ENCODE measurements at places on chromosomes 3 and 15.

- DNase-seq: no peak
Observed at GRCh38 chr3:121975702-121976302, 46.2 kb downstream of the ILDR1 start.

DNA sequence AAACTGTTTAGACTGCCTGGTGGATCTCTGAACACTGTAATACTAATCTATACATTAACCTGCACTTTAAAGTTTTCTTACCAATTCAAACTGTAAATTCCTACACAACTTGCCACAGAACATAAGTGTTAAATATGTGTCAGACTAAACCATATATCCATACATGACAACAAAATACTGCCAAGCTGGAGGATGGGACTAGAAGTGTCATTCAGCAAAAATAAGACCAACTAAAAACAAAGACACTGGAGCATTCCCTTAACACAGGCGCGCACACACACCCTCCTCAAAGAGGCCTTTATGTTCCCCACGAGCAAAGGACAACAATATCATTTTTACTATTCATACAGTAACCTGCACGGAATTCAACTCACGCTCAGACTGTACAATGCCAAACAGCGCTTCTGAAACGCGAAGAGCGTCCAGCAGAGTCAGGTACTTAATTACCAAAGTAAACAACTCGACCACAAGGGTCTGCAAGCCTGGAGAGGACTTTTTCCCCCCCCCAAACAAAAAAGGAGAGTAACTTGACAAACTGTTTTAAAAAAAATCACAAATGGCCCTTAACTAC is 1.1 kb downstream of the DCUN1D1 start:
- DNase-seq: no peak

- DNase-seq: no peak
Observed at GRCh38 chr3:164752812-164753211, 325.5 kb downstream of the SI start.

DNA sequence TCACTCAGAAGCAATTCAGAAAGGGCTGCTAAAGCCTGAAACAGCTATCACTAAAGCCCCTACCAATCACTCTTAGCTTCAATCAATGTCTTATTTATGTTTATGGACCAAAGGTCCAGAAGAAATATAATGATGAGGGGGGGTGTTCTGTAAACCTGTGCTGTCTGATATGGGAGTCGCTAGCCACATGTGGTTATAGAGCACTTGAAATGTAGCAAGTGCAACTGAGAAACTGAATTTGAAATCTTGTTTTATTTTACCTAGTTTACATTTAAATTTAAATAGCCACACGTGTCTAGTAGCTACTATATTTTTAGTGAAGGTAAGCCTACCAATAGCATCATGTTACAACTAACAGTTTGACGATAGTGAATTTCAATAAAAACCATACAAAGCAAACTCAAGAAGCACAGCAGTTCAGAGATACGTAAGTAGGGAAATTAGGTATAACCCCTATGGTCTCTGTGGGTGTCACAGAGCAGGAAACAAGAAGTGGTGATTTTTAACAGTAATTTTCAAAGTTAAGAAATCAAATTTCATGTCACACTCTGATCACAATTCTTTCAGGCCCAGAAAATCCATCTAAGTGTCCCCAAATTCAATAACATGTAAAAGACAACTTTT is 3.6 kb downstream of the POU1F1 start:
- DNase-seq: no peak

DNA sequence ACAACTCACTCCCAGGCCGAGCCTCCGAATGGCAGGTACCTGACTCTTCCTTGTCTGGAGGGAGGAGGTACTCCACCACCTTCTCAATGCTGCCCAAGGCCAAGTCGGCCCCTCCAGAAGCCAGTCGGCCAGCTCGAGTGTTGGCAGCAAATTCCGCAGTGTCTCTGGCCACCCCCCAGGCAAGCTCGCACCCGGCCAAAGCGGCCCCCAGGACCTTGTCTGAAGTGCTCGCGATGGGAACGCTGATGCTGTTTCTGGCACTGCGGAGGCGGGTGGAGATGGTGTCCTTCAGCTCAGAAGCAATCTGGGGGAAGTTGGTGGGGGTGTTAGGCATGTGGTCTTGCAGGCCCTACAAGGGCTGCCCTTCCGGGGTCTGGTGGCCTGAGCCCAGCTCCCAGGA is 9.2 kb downstream of the PLIN1 start:
- no peak for DNase-seq

DNA sequence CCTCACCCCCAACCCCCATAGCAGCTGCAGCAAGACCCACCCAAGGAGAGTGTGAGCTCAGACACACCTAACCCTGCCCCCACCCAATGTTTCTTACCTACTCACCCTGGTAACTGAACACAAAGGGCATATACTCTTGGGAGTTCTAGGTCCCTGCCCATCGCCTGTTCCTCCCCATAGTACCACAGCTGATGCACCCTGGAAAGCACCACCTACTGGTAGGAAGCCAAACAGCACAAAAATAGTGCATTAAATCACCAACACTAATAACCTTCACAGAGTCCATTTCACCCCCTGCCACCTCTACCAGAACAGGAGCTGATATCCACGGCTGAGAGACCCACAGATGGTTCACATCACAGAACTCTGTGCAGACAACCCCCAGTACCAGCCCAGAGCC is 245.2 kb downstream of the EFHB start:
- no peak for DNase-seq

DNA sequence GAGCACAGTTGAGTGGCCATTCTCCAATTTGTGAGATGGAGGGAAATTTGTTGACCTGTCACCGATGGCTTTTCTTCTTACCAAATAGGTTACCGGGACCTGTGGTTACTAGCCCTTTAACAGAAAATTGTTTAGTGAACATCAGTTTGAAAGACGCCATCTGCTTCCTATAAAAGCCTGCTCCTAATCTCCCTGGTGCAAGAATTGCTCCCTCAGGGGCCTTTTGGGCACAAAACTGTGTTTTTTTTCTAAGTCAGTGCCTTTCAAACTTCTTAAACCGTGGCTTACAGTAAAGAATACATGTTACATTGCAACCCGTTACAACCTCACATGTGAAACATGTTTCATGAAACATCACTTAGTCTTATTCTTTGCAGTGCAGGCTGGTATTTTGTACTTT is 15.0 kb downstream of the CACNA2D3 start:
- DNase-seq: no peak

- no peak for DNase-seq
Observed at GRCh38 chr3:71994203-71994602, 209.3 kb upstream of the PROK2 start.

- DNase-seq: no peak
Observed at GRCh38 chr15:81835731-81836130, 210.1 kb downstream of the MEX3B start.

DNA sequence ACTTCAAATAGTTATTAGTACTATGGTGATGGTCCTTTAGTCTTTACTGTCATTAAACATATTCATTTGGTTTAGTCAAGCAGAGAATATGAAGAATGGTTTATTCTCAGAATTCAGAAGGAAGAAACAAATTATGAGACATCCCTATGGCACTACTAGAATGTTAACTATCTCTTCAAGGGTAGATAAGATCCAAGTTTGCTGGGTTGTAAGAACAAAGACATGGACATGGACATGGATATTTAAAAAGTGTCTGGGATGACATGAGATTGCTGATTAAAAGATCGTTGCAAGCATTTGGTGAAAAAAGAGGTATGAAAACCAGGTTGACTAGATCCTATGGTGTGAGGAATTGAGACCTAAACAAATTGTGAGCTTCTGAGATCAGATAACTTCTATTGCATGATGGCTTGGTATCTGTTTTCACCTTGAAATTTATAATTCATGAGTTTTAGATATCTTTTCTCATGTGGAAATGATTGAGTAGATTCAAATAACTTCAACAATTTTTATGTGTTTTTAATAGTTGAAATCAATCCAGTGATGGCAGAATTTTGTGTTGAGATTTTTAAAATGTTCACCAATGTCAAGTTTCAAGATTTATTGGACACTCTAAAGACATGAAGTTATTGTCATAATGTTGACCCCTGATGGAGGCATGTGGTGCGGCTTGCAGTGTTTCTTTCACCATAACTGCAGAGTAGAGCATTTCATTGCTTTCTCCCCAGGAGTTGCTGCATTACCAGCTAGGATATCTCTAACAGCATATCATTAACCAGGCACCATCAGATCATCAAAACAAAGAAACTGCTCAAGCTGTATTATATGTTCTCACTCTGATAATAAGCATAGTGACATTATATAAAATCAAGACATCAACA is 72.6 kb downstream of the NAALADL2 start:
- DNase-seq: no peak

- peak; percentile 59 for DNase-seq
Observed at GRCh38 chr3:42490243-42490642, 12.2 kb upstream of the VIPR1 start.

DNA sequence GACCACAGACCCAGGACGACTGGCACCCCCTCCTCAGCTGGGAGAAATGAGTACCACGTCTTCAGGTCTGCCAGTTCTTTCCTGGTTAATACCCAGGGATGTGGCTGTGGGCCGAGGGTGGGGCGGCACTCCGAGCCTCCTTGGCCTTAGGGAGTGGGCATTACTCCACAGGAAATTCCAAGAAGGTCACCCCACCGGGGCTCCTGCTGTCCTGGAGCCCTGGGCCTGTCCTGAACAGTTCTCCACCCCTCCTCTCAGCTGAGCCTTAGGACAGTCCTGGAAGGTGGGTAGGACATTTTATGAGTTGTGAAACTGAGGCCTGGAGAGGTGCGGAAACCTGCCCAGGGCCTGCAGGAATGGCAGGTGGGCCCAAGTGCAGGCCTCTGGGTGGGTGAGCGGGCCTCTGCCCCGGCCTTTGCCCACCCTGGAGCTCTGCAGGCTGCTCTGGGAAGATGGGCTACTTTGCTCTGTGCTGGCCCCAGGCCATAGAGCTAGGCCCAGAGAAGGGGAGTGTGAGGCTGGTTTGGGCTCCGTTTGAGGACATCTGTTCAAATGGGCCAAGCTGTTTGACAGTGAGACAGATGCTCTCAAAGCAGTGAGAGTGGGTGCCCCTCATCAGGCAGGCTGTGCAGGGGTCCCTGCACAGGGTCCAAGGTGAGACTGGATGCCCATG is 103.1 kb downstream of the TMEM266 start:
- DNase-seq: peak; percentile 55

GRCh38 chr15:52080706-52081392 is 31.7 kb downstream of the BCL2L10 start:
- DNase-seq: no peak
